ENCODE measurements at places on chromosomes 5 and 9.

DNA sequence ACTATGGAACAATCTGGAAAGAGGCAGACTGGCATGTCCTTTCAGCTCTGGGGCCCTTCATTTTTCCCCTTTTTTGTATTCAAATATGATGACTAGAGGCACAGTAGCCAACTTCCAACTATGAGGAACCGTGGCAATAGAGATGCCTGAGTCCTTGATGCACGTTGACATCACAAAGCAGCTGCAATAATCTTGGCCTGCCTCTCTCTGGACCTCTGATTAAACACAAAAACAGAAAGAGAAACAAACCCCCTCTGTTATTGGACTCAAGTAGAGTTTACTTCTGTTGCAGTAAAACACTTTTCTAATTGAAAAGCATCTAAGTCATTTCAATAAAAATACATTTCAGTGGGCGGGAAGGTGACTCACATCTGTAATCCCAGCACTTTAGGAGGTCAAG, 122.2 kb upstream of the GRAMD2B start:
- DNase-seq = no peak

DNA sequence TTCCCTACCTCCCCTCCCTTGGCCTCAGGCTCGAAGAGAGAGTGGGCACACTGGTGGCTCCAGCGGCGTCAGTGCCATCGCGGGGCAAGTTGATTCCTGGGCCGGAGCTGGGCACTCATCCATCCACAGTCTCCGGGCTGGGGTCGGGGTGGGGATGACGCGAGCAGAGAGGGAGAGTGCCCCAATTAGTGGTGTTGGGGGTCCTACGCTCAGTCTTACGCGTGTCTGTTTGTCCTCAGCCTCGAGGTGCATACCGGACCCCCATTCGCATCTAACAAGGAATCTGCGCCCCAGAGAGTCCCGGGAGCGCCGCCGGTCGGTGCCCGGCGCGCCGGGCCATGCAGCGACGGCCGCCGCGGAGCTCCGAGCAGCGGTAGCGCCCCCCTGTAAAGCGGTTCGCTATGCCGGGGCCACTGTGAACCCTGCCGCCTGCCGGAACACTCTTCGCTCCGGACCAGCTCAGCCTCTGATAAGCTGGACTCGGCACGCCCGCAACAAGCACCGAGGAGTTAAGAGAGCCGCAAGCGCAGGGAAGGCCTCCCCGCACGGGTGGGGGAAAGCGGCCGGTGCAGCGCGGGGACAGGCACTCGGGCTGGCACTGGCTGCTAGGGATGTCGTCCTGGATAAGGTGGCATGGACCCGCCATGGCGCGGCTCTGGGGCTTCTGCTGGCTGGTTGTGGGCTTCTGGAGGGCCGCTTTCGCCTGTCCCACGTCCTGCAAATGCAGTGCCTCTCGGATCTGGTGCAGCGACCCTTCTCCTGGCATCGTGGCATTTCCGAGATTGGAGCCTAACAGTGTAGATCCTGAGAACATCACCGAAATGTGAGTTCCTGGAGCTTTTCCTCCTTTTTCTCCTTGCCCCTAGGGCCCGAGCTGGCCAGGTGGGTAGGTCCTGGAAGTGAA, 861 bp downstream of the NTRK2 start:
- peak; percentile 39 for DNase-seq

- no peak for DNase-seq
Measured at GRCh38 chr9:94941211-94941875, 214.8 kb downstream of the AOPEP start.

GRCh38 chr5:118953652-118954005, 34.7 kb downstream of the DTWD2 start:
- no peak for DNase-seq
